Liver (tissue), 10 donors: ENCODE measurements at places on chromosomes 7 and 10. TPM values are rescaled to one million over a fixed set of nuclear protein-coding genes. Genes with fewer than 3 reads are reported as not detected.

GRCh38 chr7:149620961-149621360, 123.4 kb upstream of the ZNF746 start:
- DNase-seq = no peak

Gene IRF5
- total RNA-seq = 6.2 TPM

DNA sequence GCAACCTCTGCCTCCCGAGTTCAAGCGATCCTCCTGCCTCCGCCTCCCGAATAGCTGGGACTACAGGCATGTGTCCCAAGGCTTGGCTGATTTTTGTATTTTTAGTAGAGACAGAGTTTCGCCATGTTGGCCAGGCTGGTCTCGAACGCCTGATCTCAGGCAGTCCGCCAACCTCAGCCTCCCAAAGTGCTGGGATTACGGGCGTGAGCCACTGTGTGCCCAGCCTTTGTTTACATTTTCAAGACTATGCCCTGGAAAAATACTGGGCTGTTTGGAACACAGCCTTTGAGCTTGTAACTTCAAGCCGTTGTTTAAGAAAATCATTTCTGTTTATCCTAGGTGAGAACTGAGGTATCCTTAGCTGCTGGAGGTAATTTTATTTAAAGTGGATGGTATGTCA, 1.9 kb downstream of the ZKSCAN1 start:
- no peak for DNase-seq

DNA sequence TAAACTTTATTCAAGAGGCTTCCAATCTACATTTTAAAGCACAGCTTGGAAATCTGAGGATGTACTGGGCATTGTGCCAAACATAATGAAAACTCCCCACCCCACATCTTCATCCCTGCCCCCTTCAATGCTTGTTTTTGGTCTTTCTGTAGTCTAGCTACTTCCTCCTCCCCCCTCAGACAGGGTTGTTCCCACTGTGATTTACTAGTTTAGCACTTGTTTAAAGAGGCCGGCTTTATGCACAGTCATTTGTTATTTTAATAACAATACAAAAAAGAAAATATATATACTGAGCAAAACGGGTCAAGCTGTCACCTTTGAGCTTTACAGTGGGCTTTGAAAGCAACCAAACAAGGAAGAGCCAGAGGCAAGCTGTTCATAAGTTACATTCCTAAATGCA, 132.6 kb downstream of the CHRM2 start:
- no peak for DNase-seq

Gene POU6F2
- under 0.01 TPM for total RNA-seq
